GM23248 (cell line): ENCODE measurements at places on chromosomes 2 and 18. TPM values are rescaled to one million over a fixed set of nuclear protein-coding genes. Genes with fewer than 3 reads are reported as not detected.

DNA sequence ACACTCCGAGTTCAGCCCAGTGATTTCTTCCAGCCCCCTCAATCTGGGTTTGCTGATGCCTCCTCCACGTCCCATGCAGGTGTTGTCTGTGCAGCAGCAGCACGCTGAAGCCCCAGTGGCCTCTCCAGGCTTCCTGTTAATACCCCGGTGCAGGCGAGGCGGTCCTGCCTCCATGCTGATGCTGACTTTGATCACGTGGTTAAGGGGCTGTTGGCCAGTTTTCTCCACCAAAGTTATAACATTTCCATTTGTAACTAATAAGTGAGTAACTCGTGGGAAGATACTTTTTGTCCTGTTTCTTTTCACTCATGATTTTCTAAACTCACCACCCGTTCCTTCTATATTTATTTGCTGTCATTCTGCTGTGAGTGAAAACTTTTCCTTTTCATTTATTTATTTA lies 42.5 kb upstream of the TMEM18 start:
- no peak for DNase-seq

- DNase-seq, result no peak
Measured at GRCh38 chr18:76953583-76954233, 131.4 kb downstream of the ZNF236 start.

The B4GALT6 gene
- polyA plus RNA-seq, result 1.2 and 1.3 TPM in 2 replicates

The PPP1R1C gene
- polyA plus RNA-seq, result not detected in 2 replicates
